Anterior cingulate cortex (tissue), 58 donors: ENCODE measurements at places on chromosomes 1 and 21.

DNA sequence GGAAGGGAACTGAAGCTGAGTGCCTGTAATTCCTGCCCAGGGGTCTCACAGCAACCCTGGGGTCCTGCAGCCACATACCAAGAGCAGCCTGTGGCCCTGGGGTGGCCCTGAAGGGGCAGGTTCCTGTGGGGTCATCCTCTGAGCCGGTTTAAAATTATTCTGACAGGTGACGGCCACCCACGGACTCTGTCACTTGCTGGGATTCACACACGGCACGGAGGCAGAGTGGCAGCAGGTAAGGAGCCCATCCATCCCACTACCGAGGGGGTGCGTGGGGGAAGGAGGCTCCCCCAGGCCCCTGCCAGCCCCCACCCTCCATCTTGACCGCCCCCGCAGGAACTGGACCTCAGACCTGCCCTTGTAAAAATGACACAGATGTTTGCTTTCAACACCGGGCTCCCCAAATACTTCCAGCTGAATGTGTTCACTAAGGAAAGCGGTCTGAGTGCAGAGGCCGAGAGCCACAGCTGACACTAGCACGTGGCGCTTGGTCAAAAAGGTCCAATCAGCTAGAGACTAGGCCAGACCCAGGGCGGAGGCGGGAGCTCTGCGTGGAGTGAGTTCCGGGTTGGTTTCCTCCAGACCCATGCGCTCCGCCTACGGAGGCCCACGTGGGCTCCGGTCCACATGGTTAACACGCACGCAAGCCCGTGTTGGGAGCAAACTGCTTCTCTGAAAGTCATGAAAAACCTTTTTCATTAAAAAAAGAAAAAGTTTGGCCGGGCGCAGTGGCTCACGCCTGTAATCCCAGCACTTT is 10.0 kb downstream of the YBEY start:
- DNase-seq, result peak; percentile 17

- peak; percentile 10 for DNase-seq
Measured at GRCh38 chr1:156104065-156104810, 10.3 kb upstream of the LMNA start.

DNA sequence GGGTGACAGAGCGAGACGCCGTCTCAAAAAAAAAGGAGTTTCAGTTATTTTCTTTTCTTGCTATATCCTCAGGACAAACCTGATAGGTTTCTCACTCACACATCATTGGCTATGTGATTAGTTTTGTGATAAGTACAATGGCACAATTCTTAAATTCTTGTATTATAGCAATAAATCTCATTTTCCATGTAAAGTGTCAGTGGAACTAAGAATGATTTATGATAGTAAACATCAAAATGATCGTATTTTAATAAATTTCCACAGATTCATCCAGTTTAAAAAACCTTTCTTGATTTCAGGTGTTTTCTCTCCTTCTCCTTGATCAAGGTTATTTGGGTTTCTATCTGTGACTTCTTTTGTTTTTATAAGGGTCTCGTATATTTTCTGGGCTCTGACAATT is 3.5 kb downstream of the DNAJC28 start:
- no peak for DNase-seq

- no peak for DNase-seq
Measured at GRCh38 chr1:8367571-8368194, 49.8 kb downstream of the SLC45A1 start.

DNA sequence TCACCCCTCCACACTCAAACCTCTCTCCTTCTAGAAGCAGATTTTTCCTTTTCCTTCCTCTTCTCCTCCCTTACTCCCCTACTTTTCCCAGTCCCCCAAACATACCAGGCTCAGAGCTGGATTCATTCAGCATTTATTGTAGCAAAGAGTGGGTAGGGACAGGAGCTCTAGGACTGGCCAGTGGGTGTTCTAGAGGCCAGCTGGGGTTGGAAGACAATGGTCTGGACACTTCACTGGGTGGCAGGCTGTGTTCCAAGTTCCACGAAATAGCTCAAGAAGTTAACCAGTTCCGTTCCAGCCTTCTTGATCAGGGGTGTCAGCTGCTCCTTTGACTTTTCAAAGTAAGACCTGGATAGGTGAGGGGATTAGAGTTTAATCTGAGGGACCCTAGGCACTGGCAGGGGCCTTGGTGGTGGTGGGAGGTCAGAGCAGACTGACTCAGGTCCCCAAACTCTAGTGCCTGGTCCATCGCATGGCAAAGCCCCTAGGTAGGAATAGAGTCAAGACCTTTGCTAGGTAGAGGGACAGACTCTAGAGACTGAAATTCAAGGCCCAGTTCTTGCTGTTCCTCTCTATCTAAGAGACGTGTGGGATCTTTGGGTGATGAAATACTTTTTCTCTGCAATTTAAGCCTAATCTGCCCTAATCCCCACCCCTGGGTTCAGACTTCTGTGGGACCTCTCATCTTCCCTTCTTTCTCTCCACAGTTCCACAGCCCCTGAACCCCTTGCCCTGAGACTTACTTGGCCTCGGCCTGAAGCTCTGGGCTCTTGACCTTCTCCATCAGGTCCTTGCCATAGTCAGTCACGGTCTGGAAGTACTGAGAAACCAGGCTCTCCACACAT is 1.0 kb downstream of the APOA2 start:
- DNase-seq, result no peak

DNA sequence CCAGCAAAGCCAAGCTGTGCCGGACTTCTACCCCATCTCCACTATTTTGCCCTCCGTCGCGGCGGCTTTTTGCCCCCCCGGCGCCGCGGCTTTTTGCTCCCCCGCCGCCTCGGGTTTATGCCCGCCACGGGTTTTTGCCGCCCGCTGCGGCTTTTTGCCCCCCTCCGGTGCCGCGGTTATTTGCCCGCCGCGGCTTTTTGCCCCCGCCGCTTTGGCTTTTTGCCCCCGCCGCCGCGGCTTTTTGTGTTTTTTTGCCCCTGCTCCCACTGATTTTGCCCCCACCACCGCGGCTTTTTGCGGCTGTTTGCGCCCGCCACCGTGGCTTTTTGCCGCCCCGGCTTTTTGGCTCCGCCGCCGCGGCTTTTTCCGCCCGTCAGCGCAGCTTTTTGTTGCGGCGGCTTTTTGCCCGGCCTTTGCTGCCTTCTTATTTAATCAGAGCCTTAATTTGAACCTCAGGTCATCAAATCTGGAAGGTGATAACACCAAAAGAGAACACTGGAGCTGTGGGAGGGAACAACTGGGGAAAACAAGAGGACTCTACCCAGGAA is 106.0 kb downstream of the TPTE start:
- DNase-seq, result no peak

GRCh38 chr1:186073697-186074096 is 301.4 kb downstream of the TPR start:
- no peak for DNase-seq

GRCh38 chr1:87230501-87230900 is 98.2 kb upstream of the LMO4 start:
- DNase-seq, result no peak

DNA sequence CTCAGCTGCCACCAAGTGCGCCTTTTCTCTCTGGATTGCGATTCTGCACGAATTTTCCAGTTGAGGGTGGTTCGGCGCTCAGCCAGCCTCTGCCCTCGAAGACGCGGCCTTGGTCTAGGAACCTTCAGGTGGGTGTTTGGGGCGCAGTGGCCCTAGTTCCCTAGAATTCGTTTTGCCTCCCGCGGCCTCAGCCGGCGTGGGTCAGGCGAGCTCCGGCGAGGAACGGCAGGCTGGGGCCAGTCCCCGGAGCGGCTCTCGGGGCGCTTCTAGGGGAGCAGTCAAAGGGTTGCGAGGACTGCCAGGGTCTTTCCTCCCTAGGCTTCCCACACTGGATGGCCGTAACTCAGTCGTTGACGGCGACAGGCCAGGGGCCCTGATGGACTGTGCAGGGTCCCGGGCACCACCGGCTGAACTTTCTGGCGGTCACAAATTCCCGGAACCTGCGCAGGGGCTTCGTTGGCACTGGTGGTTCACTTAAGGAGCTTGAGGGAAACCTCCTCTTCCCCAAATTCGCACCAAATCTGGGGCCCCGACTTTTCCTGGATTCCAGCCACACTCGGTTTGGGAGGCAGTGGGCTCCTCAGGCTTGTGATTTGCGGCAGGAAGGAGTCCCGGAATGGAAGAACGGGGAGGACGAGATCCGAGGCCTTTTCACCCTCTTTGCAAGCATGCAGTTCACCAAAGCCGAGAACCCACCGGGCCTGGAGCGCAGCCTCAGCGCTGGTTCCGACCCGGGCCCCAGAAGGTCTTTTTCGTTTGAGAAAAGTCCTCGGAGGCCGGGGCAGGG is 1.2 kb downstream of the DMBX1 start:
- no peak for DNase-seq

- no peak for DNase-seq
Measured at GRCh38 chr1:182087719-182088350, 26.3 kb upstream of the ZNF648 start.

DNA sequence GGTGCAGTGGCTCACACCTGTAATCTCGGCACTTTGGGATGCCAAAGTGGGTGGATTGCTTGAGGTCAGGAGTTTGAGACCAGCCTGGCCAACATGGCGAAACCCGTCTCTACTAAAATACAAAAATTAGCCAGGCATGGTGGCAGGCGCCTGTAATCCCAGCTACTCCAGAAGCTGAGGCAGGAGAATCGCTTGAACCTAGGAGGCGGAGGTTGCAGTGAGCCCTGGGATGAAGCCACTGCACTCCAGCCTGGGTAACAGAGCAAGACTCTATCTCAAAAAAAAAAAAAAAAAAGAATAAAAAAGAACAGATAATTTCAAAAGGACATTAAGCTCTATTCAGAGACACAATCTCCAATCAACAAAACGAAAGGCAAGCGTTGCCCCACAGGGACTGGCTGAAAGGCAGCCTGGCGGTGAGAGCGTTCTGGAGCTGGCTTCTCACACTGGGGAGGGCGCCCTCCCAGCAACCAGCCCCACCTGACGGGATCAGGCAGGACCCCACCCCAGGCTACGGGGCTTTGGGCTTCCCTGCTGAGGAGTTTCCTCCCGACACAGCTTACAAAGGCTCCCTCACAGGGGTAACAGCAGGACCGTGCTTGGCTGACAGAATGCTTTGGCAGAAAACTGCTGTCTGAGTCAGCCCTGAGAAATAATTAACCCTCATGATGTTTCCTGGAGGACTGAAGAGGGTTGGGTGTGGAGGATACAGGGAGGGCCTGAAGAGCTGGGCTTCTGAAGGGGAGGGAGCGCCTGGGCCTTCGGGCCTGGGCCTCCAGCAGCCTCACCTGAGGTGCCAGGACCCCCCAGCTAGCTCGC is 31.1 kb upstream of the SRP9 start:
- DNase-seq, result no peak

GRCh38 chr1:204989266-204990058 is 53.5 kb upstream of the CNTN2 start:
- peak; percentile 87 for DNase-seq

DNA sequence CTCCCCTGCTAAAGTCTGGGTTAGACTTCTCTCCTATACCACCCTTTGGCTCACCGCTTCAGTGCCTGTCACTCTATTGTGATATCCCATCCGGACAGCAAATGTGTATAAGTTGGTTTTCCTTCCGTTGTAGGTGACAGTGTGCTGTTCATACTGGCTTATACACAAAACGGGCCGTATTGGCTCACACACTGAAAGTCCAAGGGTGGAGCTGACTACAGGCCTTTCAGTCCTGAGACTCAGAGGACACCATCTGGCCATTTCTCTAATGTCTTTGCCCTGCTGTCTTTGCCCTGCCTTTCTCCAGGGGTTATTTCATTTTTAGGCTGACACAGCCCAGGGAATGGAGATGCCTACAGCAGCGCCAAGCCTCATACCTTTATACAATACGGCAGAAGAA is 90.7 kb downstream of the URB2 start:
- no peak for DNase-seq

DNA sequence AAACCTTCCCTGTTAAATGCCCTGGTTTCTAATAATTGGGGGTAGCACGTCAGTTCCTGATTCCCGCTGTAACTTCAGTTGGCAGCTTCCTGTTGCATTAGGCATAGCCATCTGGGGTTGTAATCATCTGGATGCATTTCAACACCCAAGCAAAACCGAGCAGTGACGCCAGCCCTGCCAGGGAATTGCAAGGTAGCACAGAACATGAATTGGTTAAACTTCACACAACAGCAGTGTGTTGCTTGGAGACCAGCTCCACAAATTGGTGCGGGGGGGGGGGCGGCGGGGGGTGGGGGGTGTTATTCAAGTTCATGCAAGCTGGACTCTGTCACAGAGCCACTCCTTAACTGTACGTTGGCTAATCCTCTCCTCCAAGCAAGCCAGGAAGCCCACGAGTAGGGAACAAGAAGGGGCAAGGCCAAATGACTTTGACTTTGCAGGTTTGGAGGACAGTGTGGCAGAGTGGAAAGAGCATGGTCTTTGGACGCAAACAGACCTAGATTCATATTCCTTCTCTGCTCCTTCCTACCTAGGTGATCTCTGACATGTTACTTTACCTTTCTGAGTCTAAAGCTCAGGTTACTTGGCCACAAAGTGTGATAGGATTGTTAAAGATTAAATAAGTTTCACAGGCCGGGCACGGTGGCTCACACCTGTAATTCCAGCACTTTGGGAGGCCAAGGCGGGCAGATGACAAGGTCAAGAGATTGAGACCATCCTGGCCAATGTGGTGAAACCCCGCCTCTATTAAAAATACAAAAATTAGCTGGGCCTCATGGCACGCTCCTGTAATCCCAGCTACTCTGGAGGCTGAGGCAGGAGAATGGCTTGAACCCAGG is 4.7 kb downstream of the LAX1 start:
- DNase-seq, result peak; percentile 12

DNA sequence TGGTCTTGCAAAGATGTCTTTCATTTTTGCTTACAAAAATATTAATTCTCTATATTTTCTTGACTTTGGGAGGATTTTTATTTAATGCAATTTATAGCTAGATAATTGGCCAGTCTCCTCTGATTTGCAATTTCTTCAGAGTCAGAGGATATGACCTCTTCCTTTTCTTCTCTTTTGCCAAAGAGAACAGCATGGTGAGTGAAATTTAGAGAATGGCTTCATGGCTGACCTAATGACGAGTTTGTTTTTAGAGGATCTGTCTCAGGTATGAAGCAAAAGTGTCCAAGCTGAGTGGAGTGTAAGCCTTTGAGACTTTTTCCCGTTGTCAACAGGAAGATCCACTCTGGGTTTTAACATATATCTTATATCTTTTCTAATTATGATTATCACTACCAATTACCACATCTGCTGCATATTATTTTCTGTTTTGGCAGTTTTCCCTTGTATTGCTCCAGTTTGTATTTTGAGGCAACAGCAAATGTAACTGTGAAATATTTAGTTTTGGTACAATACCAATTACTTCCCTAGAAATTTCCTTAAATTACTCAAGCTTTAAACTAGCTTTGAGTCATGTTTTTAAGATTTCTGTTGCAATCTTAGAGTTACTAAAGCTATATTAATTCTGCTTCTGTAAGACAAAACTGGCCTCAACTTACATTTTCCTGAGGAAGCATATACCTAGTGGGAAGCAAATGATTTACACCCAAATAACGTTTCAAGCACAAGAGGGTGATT is 332.8 kb upstream of the ZRANB2 start:
- DNase-seq, result no peak

DNA sequence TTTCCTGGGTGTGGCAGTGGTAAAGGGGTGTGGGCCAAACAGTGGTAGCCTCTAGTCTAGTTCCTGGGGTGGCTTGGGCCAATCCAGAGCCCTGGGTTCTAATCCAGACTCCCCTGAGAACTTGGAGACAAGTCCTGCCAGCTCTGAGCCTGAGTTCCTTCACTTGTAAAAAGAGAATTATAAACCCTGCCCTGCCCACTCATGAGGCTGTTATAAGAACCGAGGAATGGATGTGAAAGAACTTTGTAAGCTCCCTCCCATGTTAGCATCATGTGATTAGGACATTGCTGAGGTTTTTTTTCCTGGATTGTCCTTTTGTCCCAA is 131.0 kb downstream of the RRAGC start:
- DNase-seq, result no peak
